ENCODE measurements at places on chromosomes 16 and 17. TPM values are rescaled to one million over a fixed set of nuclear protein-coding genes. Genes with fewer than 3 reads are reported as not detected.

Gene GHDC
- 35.1 TPM for total RNA-seq

Gene GAS2L2
- not detected for total RNA-seq

Gene KRTAP2-1
- not detected for total RNA-seq

Gene TAC4
- not detected for total RNA-seq

Gene CES3
- 0.98 TPM for total RNA-seq
